Activated T-cell treated with anti-CD3 and anti-CD28 coated beads, Interleukin-2, amount 50 U/mL, for 72 hours (primary cell): ENCODE measurements at places on chromosomes 5 and 9.
A peak's percentile ranks its signal among the peaks of the same experiment; 100 is the strongest.

GRCh38 chr9:122367774-122368460 lies 2.9 kb upstream of the PTGS1 start:
- peaks cover 12% of the 10 kb centered on the region for H3K4me1 ChIP-seq
- no peak overlapping the region for H3K27ac ChIP-seq
- peaks cover 33% of the 10 kb centered on the region for H3K27me3 ChIP-seq
- H3K4me3 ChIP-seq, result no peak overlapping the region

DNA sequence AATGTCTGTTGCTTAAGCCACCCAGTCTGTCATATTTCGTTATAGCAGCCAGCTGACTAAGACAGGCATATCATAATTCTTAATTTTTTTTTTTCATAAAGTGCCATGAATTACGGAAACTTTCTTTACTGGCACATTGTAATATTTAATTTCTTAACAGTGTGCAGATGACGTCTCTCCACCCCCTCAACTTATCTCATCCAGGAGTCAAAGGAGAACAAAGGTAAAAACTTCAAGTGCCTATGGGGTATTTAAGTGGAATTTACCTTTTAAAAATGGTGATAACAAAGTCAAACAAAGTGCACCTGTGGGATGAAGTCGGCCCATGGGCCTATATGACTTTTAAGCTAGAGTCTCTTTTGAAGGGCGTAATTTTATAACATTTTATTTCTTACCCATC lies 539.4 kb downstream of the CDH9 start:
- H3K27ac ChIP-seq, result no peak overlapping the region
- H3K4me3 ChIP-seq, result no peak overlapping the region
- no peaks in the 10 kb centered on the region for H3K36me3 ChIP-seq
- no peaks in the 10 kb centered on the region for H3K27me3 ChIP-seq
- DNase-seq, result no peak

GRCh38 chr9:127015921-127016512 lies 101.4 kb downstream of the RALGPS1 start:
- H3K36me3 ChIP-seq, result no peaks in the 10 kb centered on the region
- H3K27me3 ChIP-seq, result peaks cover 40% of the 10 kb centered on the region

DNA sequence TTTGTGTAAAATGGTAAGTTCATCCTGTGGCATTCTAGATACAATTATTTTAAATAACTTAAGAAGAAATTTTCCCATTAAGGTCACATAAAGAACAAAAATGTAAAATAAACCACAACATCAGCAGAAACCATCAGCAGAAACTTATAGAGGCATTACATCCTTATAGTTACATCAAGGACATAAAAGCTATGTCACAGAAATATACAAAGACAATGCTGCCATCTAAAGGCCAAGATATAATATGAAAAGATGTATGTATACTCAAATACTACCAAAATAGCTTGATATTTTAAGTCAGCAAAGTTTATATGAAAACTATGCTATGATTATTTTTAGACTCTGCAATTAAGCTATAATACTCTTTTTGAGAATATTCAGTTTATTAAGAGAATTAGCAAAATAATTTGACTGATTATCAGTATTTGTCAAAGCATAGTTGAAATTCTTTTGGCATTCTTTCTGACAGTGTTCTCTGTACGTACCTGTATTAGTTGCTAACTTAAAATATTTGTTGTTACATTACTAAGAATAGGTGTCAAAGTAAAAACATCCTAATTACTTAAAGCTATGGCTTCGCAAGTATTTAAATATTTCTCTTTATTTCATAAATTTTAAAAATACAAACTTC lies 36.2 kb downstream of the FBXL17 start:
- no peak for DNase-seq
- no peaks in the 10 kb centered on the region for H3K36me3 ChIP-seq
- H3K27me3 ChIP-seq, result no peaks in the 10 kb centered on the region
- no peaks in the 10 kb centered on the region for H3K4me1 ChIP-seq
- H3K4me3 ChIP-seq, result no peak overlapping the region
- peak overlapping the region; percentile 20 for H3K27ac ChIP-seq

GRCh38 chr5:134228624-134229023 lies 2.8 kb upstream of the PPP2CA start:
- peaks cover 7% of the 10 kb centered on the region for H3K36me3 ChIP-seq
- no peaks in the 10 kb centered on the region for H3K27me3 ChIP-seq
- no peak overlapping the region for H3K4me3 ChIP-seq
- DNase-seq, result no peak

DNA sequence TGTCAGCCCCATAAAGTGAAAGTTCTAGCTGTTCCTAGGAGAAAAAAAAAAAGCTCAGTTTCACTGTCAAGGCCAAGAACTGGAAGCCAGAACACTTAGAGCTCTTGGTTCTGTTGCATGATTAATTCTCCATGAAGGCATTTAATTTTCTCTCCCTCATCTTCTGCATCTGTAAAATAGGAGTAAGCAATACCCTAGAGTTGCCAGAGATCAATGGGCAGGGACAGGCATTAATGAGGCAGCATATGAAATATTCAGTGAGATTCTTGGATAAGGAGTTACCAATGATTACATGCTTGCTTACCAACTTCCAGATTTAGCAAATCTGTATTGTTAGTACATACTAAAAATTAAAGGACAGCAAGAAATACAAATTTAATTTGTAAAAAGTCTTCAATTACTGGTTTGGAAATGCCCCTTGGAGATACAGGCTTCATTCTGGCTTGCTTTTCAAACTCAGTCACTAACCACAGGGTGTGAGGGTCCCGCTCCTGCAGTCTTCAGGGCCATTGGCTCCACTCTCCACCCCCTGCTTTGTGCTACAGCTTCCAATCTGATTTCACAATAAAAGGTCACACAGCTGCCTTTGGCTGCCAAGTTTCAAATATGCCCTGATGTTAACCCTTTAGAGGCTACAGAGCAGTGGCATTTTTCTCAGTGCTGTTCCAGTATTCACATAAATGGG lies 624.6 kb downstream of the BNC2 start:
- DNase-seq, result no peak
- no peak overlapping the region for H3K27ac ChIP-seq
- no peaks in the 10 kb centered on the region for H3K27me3 ChIP-seq

DNA sequence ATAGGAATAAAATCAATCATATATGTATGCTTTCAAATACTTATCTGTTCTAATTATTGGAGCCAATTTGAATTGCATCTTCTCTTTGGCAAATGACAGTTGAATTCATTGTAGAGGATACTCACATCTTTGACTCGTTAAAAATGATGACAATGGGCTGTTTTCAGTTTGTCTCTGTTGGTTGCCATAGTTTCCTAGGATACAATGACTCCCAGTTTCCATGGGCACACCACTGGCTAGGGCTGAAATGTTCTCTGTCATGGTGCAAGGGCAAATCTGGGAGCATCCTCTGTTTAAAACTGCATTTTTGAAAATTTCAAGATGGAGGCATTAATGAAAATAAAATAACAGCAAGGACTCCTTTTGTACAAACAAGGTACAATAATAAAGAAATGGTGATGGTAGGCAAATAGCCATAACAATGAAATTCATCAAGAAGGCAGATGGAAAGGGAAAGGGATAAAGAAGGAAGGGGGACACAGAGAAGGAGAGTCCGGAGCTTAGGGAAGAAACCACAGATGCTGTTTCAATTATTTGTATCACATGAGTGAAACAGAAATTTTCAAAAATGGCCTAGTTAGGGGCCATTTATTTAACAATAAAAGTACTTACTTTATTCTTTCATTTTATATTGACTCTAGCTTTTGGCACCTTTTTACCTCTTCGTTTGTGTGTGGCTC lies 378.8 kb upstream of the SEMA6A start:
- no peaks in the 10 kb centered on the region for H3K4me1 ChIP-seq
- H3K27ac ChIP-seq, result no peak overlapping the region
- no peaks in the 10 kb centered on the region for H3K36me3 ChIP-seq
- H3K4me3 ChIP-seq, result no peak overlapping the region

DNA sequence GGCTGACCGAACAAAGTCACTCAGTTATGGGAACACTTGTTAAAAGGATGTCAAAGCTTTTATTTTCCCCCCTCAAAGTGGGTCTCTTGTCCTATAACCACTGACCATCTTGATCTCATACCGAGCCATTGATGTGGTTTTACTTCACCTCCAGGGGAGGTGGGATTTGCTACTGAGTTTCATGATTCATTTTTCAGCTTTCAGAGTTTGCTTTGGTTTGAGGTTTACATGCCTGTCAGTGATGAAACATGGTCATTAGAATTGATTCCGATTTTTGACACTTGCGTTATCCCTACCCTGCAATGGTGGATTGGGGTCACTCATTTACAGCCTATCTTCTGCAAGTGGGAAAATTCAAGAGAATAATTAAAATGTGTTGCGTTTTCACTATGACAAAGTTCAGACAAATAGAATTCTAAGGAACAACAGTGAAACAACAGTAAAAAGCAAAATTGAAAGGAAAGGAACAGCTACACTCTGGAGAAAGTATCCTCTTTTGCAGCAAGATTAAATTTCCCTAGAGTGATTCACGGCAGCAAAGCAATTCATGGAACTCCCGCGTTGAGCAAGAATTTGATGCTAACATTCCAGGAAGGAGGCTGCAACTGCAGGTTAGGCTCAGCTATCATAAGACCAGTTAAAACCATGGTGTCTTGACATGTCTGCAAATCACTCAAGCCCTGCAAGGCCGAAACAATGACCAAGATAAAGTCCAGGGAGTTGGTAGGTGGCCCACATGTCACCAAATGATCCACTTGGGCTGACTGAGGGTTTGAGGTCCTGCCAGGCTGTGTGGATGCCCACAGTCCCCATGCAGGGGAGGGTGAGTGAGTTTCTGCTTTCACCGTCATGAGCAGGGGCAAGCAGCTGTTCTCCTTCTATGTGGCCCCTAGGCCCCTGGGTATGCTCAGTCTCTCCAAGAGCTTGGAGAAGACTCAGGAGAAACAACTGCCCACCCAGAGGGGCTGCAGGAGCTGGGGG lies 9.4 kb downstream of the GADD45G start:
- DNase-seq, result no peak
- peak overlapping the region; percentile 5 for H3K27ac ChIP-seq
- H3K4me3 ChIP-seq, result peak overlapping the region; percentile 64
- H3K27me3 ChIP-seq, result no peaks in the 10 kb centered on the region
- no peaks in the 10 kb centered on the region for H3K36me3 ChIP-seq

DNA sequence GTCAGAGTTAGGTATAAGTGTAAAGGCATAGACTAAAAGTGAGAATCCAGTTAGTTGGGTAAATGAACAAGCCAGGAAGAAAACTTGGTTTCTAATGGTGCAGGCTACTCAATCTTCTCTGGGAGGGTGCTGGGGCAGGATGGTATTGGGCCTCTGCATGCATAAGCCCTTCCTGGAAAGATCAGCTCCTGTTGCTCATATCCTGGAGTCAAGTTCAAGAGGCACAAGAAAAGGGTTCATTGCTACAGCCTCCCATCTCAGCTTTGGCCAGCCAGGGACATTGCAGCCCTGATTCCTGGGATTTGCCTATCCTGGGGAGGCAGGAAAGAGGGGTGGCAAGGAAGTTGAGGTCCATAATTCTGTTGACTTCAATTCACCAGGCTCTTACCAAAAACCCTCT lies 40.7 kb upstream of the ATP6V1G1 start:
- no peaks in the 10 kb centered on the region for H3K36me3 ChIP-seq
- peaks cover 8% of the 10 kb centered on the region for H3K27me3 ChIP-seq
- no peak for DNase-seq
- no peak overlapping the region for H3K4me3 ChIP-seq
- H3K4me1 ChIP-seq, result no peaks in the 10 kb centered on the region

- no peaks in the 10 kb centered on the region for H3K36me3 ChIP-seq
- DNase-seq, result no peak
- H3K27ac ChIP-seq, result no peak overlapping the region
These were observed 54.0 kb upstream of the MAP3K1 start for GRCh38 chr5:56761151-56761885.

- H3K4me3 ChIP-seq, result no peak overlapping the region
- no peaks in the 10 kb centered on the region for H3K36me3 ChIP-seq
These were observed 532.1 kb downstream of the CTNND2 start for GRCh38 chr5:11372191-11372590.

GRCh38 chr9:130142056-130142455 lies 30.1 kb upstream of the NCS1 start:
- H3K4me1 ChIP-seq, result peaks cover 80% of the 10 kb centered on the region
- H3K27ac ChIP-seq, result no peak overlapping the region
- DNase-seq, result no peak
- peaks cover 24% of the 10 kb centered on the region for H3K27me3 ChIP-seq
- H3K4me3 ChIP-seq, result no peak overlapping the region

- no peak for DNase-seq
- H3K4me3 ChIP-seq, result no peak overlapping the region
- H3K27ac ChIP-seq, result no peak overlapping the region
- H3K4me1 ChIP-seq, result no peaks in the 10 kb centered on the region
- H3K27me3 ChIP-seq, result peaks cover 40% of the 10 kb centered on the region
These were observed 24.0 kb downstream of the ENC1 start for GRCh38 chr5:74616236-74617146.

DNA sequence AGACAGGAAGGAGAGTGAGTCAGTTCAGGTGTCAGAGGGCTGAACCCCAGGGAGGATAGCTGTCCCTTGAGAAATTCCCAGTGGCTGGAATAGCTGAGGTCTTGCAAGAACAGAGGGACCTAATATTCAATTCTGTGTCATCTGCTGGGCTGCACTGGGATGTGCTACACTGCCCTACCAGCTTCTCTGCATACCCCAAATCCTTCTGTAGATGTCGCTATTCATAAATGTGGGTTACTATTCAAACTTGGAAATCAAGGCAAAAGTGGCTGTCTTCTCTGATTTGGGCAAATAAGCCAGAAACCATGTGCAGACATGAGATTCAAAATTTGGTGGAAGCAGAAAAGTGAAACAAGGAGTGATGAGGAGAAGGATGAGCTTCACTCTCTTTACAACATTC lies 16.3 kb downstream of the TNFSF8 start:
- no peak for DNase-seq
- peaks cover 77% of the 10 kb centered on the region for H3K4me1 ChIP-seq
- no peak overlapping the region for H3K27ac ChIP-seq
- H3K27me3 ChIP-seq, result no peaks in the 10 kb centered on the region
- H3K4me3 ChIP-seq, result no peak overlapping the region
- peaks cover 16% of the 10 kb centered on the region for H3K36me3 ChIP-seq

- no peak overlapping the region for H3K27ac ChIP-seq
- peaks cover 64% of the 10 kb centered on the region for H3K27me3 ChIP-seq
- no peaks in the 10 kb centered on the region for H3K4me1 ChIP-seq
- no peak overlapping the region for H3K4me3 ChIP-seq
- no peak for DNase-seq
- peaks cover 7% of the 10 kb centered on the region for H3K36me3 ChIP-seq
These were observed 40.2 kb upstream of the TMED7 start for GRCh38 chr5:115666023-115666422.
